Suppressor macrophage treated with lipopolysaccharide for 4 hours (primary cell): ENCODE measurements at places on chromosomes 2 and 18.
A peak's percentile ranks its signal among the peaks of the same experiment; 100 is the strongest.

DNA sequence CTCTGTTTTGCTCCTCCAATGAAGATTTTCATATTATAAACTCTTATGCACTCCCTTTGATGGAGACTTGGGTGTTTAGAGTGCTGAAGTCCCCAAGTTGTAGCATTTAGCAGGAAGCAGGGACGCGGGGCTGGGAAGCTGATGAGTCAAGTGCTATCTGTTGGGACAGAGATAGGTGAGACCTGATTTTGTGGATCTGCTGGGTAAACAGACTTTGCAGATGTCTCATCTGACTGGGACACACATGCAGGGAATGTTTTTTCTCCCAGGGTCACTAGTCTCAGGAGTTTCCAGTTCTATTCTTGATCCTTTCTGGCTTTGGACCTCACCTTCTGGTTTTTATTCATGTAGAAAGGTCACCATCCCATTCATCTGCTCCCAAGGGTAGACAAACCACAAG is 79.7 kb upstream of the ACAA2 start:
- DNase-seq, result no peak

DNA sequence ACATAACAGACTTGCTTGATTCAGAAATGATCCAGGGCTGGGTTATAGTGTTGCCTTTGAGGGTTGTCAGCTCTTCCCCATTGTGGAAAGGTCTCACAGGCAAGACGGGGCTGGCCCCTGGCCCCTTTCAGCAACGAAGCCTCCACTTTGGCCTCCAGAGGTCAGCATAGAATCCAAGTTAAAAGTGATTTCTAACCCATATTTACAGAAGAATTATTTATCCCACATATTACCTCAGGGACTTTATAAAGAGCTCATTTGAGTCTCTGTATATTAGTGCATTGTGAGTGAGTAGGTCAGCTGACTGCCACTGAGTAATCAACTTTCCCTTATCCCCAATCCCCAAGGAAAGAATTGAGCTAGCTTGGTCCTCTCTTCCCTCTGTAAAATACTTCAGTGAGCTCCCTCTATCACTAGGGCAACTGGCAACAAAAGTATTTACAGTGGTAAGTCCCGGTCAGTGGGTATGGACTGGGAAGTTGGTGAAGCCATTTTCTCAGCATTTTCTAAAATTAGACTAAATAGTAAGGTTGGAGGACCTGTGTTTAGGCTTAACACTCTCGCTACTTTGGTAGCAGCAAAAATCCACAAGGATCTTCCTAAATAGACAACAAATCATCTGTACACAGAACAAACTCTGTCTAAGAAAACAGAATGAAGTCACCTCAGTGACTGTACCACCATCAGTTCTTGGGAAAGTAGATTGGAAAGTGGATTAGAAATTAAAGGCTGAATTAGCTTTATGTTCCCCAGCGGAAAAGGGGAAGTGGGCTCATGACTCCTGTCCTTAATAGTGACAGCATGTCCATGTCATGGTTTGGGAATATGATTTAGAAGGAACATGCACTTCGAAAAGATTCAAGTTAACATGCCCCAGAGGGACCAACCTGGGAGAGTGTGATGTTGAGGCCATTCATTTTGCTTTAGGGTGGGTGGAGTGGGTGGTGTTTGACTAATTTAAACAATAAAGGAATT is 171.0 kb upstream of the SIX3 start:
- peak; percentile 56 for DNase-seq

DNA sequence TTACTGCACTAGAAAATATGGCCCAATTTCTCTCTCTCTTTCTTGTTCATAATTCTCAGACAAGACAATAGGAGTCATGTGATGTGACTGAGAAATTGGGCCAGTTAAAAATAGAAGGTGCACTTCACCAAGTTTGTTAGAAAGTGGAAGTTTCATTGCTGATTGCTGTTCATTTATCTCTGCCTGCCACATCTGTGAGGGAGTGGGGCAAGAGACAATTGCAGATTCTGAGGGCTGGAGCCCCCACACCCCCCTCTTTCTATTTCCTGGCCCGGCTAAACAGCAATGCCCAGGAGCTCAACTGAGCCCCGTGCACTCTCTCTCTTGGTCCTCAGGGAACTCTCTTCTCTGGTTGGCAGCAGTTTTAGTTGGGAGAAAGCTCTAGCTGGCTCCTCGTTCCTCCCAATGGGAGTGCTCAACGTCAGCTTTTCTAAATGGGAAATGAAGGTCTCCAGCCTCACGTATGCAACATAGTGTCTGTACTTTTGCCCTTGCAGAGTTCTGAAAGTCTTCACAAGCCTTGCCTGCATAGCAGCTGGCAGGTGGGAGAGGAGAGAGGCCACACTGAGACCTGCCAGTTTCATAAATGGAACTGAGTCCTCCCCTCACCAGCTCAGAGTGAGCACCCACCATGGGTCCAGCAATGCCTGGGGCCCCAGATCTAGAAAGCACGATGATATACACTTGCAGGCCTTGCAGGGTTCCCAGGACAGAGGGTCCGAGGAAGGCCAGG is 115.7 kb downstream of the MYCN start:
- DNase-seq, result peak; percentile 33

DNA sequence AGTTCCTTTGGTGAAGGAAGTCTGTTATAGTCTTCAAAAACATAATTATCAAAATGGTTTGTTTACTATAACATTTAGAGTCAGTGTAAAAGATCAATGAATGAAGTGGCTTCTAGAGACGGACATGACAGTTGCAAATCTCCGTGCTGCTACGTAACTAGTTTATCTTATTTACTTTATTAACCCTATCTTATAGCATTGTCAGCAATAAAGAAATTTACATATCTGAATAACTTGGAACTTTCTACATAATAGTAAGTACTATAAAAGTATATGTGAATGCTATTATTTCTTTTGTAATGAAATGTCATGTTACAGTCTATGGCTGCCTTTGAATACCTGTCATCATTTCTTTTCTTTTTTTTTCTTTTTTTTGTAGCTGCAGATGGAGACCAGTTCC is 246.8 kb downstream of the PTH2R start:
- DNase-seq, result no peak

DNA sequence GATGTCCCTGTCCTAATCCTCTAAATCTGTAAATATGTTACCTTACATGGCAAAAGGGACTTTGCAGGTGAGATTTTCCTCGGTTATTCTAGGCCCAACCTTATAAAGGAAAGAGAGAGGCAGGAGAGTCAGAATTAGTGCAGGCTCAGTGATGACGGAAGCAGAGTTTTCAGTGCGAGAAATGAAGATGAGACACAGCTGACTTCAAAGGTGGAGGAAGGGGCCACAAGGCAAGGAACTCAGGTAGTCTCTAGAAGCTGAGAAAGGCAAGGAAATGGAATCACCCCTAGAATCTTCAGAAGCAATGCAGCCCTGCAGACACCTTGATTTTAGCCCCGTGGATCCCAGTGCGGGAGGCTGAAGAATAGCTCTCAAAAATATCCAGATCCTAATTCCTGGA is 7.2 kb upstream of the LCLAT1 start:
- no peak for DNase-seq

DNA sequence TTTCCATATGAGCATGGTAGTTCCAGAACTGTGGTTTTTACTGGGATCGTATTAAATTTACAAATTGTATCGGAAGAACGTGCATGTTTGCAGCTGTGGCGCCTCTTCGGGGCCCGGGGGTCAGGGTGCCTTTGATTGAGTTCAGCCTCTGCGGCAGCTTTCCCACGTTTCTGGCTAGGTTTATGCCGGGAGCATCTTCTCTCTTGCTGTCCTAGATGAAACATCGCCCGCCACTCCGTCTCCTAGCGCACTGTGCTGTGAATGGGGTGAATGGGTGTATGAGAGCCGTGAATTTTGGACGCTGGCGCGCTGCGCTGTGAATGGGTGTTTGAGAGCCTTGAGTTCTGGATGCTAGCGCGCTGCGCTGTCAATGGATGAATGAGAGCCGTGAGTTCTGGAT is 12.3 kb downstream of the PDCD1 start:
- no peak for DNase-seq

GRCh38 chr2:105344704-105345345 is 7.5 kb downstream of the C2orf49 start:
- DNase-seq, result peak; percentile 43

DNA sequence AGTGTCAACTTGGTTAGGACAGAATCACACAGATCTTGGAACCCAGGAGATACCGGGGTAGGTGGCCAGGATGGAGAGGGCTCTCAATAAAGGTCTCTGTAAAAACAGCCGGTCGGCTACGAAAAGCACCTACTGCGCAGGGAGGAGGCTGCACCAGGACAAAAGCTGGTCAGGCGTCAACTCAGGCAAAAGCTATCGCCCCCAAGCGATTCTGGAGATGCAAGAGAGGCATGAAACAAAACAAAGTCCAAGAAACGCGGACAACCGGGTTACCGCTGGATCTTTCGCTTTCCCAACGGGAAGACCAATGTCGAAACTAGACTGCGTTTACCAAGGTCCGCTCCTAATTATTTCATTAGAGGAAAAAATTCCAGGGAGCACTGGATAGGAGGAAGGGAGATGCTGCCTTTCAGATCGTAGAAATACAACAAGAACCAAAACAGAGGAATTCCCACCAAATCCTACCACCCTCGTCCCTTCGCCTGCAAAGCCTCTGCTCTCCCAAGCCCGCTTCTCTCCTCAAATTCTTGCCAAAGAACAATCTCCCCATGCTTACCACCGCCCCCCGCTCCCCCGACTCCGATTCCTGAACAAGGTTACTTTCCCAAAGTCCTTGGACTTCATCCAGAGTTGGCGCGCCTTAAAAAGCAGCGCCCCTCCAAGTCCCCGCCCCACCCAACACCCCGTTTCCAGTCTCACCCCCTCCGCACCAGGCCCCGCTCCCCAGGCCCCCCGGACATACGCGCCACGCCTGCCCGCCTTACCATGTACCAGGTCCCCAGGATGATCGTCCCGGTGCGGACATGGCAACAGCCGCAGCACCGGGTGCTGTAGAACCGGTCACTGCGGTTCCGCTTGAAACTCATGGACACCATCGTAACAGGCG is 539 bp downstream of the LAPTM4A start:
- peak; percentile 69 for DNase-seq

DNA sequence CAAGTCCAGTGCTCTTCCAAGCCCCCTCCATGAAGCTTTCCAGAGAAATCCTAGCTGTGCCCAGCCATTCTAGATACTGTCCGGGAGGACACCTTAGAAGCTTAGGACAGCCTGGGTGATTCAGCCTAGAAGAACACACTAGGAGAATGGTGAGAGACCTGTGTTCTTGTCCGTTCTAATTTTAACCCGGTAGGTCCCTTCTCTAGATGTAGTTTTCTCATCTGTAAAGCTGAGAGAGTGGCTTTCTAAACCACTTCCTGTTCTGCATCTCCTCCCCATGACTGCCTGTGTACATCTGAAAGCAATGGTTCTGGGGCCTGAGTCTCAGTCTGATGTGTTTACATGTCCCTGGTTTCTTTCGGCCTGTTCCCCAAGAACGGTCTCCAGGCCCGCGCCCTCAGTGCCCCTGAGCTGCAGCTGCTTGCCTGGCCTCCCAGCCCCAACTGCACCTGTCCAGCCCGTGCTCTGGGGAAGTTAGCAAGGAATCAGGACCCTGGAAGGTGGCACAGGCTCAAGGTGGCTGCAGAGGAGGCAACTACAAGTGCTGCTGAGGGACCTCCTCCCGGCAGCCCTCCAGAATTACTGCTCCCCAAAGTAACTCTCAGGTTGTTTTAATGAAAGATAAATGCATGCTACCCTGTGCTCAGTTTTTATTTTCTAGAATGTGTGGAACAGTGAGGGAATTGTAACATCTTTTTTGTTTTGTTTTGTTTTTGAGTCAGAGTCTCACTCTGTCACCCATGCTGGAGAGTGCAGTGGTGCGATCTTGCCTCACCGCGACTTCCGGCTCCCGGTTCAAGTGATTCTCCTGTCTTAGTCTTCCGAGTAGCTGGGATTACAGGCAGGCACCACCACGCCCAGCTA is 105.9 kb downstream of the LBH start:
- peak; percentile 5 for DNase-seq

DNA sequence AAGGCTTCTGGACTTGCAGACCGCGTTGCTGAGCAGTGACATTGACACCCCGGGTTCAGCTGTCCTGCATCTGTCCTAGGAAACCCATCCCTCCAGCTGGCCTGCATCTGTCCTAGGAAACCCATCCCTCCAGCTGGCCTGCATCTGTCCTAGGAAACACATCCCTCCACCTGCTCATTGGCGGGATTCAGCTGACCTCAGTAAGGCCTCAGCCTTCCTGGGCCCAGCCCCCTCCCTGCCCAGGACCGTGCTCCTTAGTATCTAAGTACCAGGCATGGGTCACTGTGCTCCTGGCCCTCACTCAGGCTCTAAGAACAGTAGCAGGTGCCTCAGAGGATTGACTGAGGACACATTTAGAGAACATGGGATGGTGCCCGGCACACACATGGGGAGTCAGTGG is 1.2 kb downstream of the MLPH start:
- no peak for DNase-seq

- DNase-seq, result no peak
Observed at GRCh38 chr18:394987-395362, 105.5 kb downstream of the COLEC12 start.

DNA sequence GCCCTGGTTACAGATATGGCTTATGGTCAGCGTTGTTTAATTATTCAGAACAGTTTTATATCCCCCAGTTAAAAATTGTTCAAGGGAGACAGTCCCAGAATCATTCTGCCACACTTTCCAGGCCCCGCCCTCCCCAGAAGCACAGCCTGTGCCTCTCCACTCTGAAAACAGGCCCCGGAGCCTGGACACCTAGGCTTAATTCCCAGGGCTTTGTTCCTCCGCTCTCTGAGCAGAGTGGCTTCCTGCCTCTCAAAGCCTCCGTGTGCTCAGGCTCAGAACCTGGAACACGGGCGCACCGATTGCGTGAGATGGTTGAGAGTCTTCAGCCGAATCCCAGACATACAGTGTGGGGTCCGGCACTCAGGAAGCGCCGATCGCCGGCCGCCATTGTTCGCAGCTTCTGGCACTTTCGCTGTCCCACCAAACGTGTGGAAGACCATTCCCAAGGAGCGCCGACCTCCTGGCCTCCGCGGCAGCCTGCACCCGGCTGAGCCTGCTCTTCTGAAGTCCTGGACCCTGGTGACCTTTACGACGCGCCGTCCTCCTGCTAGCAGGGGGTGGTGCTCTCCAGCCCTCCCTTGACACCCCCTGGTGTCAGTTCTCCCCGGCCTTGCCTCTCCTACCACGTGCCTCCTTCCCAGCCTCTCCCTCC is 45.6 kb downstream of the TWIST2 start:
- no peak for DNase-seq

DNA sequence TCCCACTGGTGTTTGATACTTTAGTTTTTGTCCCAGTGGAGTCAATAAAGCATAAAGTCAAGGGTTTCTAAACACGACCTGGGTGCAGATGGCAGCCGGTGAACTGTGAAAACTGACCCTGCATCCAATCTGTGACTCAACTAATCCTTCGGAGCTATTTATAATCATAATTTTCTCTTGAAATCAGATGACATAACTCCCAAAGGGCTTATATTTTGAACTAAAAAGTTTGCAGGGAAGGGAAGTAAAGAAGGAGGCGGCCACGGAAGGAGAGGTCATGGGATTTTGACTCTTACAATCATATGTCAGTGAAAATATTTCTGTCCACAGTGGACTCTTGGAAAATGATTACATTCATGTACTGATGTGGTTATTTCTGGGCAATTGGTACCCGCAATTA is 178.5 kb downstream of the PDE1A start:
- DNase-seq, result no peak

- no peak for DNase-seq
Observed at GRCh38 chr2:206160125-206160806, 571 bp downstream of the EEF1B2 start.
